ENCODE measurements at places on chromosomes 2 and 18.

DNA sequence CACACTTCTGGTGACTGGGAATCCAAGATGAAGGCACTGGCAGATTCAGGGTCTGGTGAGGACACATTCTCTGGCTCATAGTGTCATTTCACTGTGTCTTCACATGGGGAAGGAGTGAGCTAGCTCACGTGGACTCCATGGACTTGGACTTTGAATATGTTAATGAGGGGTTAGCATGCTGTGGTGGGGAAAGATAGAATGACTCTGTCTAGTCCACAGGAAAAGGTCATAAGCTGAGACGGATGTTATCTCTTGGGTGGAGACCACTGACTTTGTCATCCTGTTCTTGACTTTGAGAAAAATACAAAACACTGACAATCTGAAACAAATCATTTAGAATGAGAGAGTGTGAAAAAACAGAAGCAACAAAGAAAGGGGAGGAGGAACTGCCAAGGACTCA is 145.9 kb downstream of the PIK3C3 start:
- DNase-seq, result no peak

- no peak for DNase-seq
These were observed 72.9 kb downstream of the GALNT14 start for GRCh38 chr2:31065356-31065755.

GRCh38 chr18:77552945-77553344 is 303.3 kb downstream of the GALR1 start:
- DNase-seq, result no peak

DNA sequence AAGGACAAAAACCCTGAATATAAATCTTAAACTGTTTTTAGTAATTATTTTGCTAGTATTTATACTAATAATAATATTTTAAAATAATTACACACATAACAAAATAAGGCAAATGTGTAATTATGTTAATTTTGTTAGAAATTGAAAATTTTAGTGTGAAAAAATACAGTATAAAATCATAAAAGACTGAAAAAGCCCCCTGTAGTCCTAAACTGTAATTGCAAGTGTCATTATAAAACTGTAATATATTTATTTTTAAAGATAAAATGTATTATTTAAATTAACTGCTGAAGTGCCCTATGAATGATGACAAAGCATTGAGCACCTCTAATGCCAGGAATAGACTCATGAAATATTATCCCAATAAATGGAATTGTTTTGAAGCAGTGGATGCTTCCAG is 1117.7 kb downstream of the CBLN2 start:
- DNase-seq, result no peak

- no peak for DNase-seq
These were observed 85.2 kb upstream of the NDUFV2 start for GRCh38 chr18:9017167-9017904.

- DNase-seq, result no peak
These were observed 895 bp upstream of the GLS start for GRCh38 chr2:190879474-190880377.

DNA sequence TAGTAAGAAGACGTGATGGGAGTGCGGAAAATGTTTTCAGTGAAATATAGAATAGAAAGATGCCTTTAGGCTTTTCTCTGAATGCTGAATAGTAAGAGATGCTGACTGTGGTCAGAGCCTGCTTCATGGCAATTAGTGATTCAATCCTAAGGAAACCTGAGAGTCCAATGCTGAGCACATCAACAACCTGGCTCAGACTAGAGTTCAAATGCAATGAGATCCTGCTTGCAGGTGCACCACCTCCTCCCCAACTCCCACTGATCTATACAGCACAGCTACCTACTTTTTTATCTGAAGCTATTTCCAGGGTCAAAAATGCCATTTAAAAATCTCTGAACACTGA is 65.4 kb downstream of the AAK1 start:
- DNase-seq, result no peak

- DNase-seq, result no peak
These were observed 805.1 kb downstream of the RNF144A start for GRCh38 chr2:7722212-7722910.

DNA sequence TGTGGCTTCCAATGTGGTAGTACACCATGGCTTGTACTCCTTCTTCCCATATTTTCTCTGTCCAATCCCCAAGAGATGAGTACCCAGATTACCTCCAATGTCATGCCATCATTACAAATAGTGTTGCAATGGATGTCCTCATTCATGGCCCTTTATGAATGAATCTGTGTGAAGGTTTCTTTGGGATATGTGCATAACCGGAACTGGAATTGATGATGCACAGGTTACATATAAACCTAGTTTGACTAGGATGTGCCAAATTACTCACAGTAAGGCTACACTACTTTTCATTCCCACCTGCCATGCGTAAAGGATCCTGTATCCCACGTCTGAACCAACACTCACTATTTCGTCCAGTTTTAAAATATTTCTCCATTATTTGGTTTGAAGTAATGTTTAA is 173.9 kb upstream of the CXCR4 start:
- no peak for DNase-seq

- DNase-seq, result no peak
These were observed 701.1 kb upstream of the KLHL29 start for GRCh38 chr2:22683914-22684313.

GRCh38 chr18:74724186-74724585 is 126.5 kb downstream of the ZNF407 start:
- DNase-seq, result no peak

- DNase-seq, result no peak
These were observed 120.0 kb downstream of the GALR1 start for GRCh38 chr18:77369644-77370043.

- no peak for DNase-seq
These were observed 306.9 kb downstream of the BCL11A start for GRCh38 chr2:60246583-60246982.

GRCh38 chr2:208466151-208466919 is 59.7 kb downstream of the PTH2R start:
- peak; percentile 3 for DNase-seq

- DNase-seq, result no peak
These were observed 22.7 kb downstream of the MRO start for GRCh38 chr18:50797142-50797541.

- DNase-seq, result no peak
These were observed 2.2 kb upstream of the SERPINB12 start for GRCh38 chr18:63539904-63540510.

- DNase-seq, result no peak
These were observed 154.1 kb downstream of the HDAC4 start for GRCh38 chr2:239246723-239247122.

- no peak for DNase-seq
These were observed 123.0 kb upstream of the PKDCC start for GRCh38 chr2:41924709-41925408.

DNA sequence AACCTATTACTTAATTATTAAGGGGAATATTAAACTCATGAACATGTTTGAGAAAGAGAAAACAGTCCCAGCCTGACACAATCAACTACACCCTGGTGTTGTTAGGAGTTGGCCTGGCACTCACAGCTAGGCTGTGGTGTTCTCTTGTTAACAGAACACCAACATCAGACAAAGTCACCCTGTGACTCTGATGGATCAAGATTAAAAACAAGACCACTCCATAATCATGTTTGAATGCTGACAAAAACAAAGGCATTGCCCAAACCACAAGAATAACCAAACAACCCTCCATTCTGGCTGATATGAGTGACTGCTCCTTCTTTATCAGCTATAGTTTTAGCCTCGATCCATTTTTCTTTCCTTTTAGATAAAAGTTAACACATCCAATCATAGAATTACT is 3.0 kb downstream of the BOLL start:
- no peak for DNase-seq

DNA sequence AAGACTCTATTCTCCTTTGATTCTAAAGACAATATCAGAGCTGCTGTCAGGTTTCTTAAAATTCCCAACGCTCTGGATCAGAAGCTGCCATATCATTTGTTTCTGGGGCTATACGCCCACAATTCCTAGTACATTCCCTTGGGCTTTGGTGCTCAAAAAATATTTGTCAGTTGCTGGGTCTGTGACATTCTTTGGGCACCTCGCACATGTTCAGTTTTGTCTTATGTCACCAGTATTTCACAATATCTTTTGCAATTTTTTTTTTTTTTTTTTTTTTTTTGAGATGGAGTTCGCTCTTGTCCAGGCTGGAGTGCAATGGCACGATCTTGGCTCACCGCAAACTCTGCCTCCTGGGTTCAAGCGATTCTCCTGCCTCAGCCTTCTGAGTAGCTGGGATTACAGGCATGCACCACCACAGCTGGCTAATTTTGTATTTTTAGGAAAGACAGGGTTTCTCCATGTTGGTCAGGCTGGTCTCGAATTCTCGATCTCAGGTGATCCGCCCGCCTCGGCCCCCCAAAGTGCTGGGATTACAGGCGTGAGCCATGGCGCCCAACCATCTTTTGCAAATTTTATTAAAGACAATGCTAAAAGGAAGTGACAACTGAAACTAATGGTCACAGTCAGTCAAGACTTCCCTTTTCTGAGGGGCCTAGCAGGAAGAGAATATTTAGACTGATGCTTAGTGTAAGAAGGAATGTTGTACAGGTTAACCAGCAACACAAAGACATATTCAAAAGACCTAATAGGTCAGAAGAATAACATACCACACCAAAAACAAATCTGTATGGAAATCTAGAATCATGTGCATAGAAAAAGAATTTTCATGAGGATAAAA is 6.8 kb downstream of the ZNF397 start:
- no peak for DNase-seq

DNA sequence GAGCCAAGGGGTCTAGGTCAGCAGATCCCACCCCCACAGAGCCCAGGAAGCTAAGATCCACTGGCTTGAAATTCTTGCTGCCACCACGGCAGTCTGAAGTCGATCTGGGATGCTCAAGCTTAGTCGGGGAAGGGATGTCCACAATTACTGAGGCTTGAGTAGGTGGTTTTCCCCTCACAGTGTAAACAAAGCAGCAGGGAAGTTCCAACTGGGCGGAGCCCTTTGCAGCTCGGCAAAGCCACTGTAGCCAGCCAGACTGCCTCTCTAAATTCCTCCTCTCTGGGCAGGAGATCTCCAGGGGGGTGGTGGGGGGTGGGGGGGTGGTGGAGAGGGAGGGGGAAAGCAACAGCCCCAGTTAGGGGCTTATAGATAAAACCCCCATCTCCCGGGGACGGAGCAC is 419.5 kb downstream of the NUP35 start:
- no peak for DNase-seq

- no peak for DNase-seq
These were observed 1.1 kb upstream of the CERS6 start for GRCh38 chr2:168454737-168455644.

- no peak for DNase-seq
These were observed 44.1 kb upstream of the TTC39C start for GRCh38 chr18:23970161-23971096.

DNA sequence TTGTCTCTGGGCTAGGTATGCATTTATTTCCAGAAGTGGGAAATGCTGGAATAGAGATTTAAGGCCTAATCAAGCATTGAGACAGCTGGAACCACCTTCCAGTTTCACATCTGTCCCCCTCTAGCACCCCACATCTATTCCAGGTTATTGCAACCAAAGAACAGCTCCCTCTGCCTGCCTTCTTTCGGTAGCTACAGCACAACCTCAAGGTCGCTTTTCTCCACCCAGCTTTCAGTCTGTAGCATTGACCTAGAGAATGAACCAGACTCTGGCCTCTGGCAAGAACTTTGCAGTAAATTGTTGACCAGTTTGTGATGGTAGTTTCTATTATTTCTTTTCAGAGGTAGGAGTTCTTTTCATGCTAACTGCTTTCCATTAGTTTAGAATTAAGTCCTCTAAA is 484.2 kb downstream of the DLGAP1 start:
- DNase-seq, result no peak

- DNase-seq, result no peak
These were observed 187.0 kb downstream of the AGPS start for GRCh38 chr2:177579486-177580036.

DNA sequence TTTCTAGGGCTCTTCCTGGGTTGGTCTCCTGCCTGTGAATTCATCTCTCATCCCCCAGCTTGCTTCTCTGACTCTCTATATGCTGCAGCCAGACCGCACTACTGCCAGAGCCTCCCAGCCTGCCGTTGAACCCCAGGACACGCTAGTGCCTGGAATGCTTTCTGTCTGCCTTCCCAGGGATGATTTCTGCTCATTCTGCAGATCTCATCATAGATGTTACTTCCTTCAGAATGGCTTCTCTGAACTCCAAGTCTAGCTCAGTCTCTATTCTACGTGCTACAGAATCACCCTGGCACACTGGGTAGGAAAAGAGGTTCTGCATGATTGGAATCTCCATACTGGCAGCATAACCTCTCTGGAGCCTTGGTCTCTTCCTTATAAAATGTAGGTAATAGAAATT is 94.8 kb upstream of the RAB12 start:
- DNase-seq, result no peak

DNA sequence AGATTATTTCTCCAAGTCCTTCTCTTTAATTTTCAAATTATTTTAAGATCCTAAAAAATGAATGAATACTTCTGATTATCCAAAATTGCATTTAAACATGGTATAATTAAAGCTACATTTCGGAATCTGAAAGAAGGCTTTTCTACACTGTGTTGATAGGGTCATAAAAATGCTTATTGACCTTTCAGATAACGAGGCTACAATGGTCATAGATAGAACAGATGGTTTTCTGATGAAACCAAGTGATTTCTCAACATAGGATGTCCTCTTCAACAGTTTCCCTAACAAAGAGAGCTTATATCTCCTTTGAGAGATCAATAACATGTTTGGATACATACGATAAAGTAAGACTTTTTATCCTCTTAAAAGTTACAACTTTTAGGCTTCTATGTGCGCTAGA is 201.1 kb downstream of the PTH2R start:
- DNase-seq, result no peak

DNA sequence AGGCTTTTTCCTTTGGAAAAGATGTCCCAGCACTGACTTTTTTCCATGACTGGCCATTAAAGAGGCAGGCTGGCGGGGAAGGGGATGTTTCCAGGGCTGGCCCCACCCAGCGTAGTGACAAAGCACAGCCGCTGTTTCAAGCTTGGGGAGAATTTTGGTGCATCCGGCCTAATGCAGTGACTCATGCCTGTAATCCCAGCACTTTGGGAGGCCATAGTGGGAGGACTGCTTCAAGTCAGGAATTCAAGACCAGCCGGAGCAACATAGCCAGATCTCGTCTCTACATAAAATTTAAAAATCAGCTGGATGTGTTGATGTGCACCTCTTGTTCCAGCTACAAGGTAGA is 78.0 kb upstream of the SH3BP4 start:
- no peak for DNase-seq

DNA sequence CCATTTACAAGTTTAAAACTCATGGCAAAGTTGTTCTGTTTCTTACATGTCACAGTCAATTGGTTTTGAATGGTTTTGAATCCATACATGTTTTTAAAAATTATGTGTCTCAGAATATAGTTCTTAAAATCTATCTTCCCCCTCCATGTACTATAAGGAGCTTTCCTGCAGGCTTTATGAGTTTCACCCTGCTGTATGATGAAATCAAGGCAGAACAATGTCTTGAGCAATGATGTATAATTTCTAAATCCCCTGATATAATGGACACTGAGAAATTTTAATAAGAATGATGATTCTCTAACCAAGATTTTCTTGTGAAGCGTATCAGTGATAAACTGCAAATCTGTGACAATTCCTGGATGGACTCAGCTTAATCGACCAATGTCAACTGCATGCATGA is 10.6 kb upstream of the ZNF516 start:
- no peak for DNase-seq

Measured in NCI-H187 treated with DMSO at 0.1 percent for 48 hours (cell line).